Central memory CD8-positive, alpha-beta T cell (primary cell): ENCODE measurements at places on chromosomes 2 and 18.

DNA sequence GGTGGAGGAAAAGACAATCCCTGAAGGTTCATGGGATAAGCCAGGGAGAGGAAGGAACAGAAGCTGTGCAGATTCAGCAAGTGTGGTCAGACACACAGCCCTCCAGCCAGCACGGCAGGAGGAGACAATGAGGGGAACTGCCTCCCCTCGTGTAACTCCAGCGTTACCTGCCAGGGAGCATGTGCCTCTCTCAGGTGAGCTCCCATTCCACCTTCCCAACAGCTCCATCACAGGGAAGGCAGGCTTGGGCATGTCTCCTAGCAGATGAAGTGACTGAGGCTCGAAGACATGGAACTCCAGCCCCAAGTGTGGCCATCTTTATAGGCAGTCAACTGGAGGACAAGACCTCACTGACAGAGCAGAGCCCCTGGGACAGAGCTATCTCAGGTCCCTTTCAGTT is 47.4 kb downstream of the ZBTB7C start:
- no peak for DNase-seq
- no peak overlapping the region for H3K27ac ChIP-seq
- H3K4me3 ChIP-seq = no peak overlapping the region
- H3K36me3 ChIP-seq = no peaks in the 10 kb centered on the region

DNA sequence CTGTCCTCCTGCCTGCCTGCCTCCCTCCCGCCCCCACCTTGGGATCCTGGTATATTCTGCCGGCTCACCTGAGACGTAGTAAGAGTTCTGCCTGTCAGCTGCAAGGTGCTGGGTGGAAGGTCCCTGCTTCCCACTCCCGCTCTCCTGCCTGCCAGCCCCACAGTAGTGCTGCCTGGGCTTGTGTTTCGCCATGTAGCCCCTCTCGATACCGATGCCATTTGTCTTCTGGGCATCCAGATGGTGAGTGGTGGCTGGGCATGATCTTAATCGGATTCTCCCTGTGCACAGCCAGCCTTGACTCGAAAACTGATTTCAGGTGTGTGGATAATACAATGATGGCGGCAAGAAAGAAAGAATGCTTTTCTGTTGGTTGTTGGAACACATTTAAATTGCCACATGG is 184.9 kb downstream of the AGAP1 start:
- peaks cover 2% of the 10 kb centered on the region for H3K36me3 ChIP-seq
- no peak overlapping the region for H3K27ac ChIP-seq
- H3K4me1 ChIP-seq = peaks cover 20% of the 10 kb centered on the region
- no peaks in the 10 kb centered on the region for H3K27me3 ChIP-seq
- DNase-seq = no peak

DNA sequence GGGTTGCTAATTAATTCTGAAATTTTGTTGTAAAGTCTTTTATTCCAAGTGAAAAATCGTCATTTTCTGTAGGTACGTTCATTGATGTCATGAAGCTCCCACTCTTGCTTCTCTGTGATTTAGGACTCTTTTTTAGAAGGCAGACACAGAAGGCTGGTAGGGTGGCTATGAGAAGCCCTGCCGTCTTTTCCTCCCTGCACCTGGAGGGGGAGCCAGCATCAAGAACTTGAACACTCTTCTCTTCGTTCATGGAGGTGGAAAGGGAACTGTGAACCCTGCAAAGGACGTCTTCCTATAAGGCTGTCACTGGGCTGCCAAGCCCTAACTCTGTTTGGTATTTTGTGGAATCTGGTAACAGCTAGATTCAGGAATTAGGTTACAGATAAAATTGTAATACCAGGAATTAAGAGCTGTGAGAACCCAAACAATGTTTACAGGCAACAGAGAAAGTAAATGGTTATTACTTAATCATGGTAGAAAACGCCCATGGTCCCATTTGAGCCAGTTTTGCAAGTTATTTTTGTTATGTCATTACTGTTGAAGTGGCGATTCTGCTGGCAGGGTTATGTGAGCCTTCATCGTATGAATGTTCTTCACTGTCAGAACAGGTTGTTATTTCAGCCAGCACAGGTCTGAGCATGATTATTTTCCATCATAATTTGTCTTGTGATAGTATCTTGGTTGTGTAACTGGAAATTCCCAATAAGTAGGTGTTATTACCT is 112.2 kb downstream of the OSBPL6 start:
- DNase-seq = no peak
- no peaks in the 10 kb centered on the region for H3K4me1 ChIP-seq
- no peak overlapping the region for H3K4me3 ChIP-seq
- peaks cover 38% of the 10 kb centered on the region for H3K27me3 ChIP-seq

DNA sequence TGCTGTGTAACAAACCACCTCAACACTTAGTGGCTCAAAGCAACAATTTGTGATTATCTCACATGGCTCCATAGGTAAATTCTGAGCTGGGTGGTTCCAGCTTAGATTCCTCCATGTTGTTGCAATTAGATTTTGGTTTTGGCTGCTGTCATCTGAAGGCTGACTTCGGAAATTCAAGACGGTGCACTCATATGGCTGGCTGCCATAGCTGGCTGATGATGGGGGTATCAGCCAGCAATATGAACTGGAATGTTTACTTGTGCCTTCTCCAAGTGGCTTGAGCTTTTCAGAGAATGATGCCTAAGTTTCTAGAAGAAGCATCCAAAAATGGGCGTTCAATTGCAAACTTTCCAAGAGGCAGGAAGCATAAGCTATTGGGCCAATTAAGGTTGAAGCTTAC is 213.1 kb downstream of the GCA start:
- DNase-seq = no peak
- H3K36me3 ChIP-seq = no peaks in the 10 kb centered on the region
- H3K27me3 ChIP-seq = no peaks in the 10 kb centered on the region
- H3K4me3 ChIP-seq = no peak overlapping the region

DNA sequence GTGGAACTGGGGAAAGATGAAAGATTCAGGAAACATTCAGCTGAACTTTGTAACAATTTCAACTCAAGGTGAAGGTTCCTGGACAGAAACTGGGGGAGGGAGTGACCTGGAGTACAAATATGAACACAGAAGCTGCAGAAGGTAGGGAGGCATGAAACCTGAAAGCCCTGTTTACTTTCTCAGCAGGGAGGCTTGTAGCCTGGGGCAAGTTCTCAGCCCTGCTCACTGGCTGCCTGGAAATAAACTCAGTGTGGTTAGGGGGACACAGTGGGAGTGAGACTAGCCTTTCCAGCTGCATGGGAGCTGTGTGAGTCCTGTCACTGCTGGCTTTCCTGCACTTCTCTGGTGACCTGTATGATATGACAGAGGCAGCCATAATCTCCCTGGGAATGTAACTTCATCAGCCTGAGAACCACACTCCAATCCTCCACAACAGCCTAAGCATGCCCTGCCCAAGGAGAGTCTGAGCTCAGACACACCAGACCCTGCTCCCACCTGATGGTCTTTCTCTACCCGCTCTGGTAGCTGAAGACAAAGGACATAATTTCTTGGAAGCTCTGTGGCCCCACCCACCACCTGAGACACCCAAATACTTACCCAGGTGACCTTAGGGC is 77.0 kb downstream of the ZSWIM2 start:
- H3K4me3 ChIP-seq = no peak overlapping the region
- no peak overlapping the region for H3K27ac ChIP-seq
- peaks cover 31% of the 10 kb centered on the region for H3K27me3 ChIP-seq
- H3K36me3 ChIP-seq = no peaks in the 10 kb centered on the region

GRCh38 chr2:30368258-30368657 is 78.8 kb upstream of the LCLAT1 start:
- H3K27ac ChIP-seq = no peak overlapping the region
- H3K4me3 ChIP-seq = no peak overlapping the region
- DNase-seq = no peak

- H3K36me3 ChIP-seq = peaks cover 1% of the 10 kb centered on the region
- DNase-seq = no peak
- H3K4me3 ChIP-seq = no peak overlapping the region
- no peak overlapping the region for H3K27ac ChIP-seq
Observed at GRCh38 chr18:13366962-13367892, 148.7 kb downstream of the LDLRAD4 start.

DNA sequence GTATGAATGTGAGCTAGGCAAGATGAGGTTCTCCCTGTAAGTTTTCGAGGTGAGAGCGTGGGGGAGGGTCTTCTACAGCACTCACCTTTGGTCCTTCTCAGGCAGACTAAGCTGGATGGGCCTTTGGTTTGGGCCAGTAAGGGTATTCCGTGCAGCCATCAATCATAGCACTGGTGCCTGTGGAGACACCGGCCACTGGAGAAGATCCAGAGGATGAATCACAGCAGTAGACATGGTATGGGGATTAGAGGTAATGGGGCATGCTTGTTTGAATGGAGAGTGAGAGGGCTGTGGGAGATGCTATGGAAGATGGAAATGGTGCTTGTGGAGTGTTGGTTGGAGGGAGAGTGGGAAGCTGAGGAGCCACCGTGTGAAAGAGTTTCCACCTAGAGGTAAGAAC is 16.1 kb downstream of the MAPRE3 start:
- no peaks in the 10 kb centered on the region for H3K27me3 ChIP-seq
- no peak overlapping the region for H3K27ac ChIP-seq
- no peak for DNase-seq
- no peak overlapping the region for H3K4me3 ChIP-seq
- H3K4me1 ChIP-seq = no peaks in the 10 kb centered on the region

DNA sequence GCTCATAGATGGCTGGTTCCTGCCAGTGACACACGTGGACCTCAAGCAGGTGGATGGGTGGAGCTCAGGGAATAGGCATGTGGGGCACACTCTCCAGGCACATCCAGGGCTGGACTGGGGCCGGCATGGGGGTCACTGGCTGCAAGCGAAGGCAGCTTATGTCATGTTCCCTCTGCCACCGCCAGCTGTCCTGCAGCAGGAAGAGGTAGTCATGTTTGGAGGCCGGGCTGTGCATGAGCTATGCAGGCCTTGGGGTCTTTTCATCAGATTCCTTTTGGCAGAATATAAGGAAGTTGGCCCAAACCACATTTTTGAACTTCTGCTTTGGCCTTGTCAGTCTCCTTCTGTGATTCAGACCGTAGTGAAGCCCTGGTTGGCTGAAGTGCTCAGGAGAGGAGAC is 61.5 kb downstream of the AGAP1 start:
- H3K4me1 ChIP-seq = peaks cover 39% of the 10 kb centered on the region
- no peak overlapping the region for H3K27ac ChIP-seq
- no peak for DNase-seq
- peaks cover 2% of the 10 kb centered on the region for H3K36me3 ChIP-seq

DNA sequence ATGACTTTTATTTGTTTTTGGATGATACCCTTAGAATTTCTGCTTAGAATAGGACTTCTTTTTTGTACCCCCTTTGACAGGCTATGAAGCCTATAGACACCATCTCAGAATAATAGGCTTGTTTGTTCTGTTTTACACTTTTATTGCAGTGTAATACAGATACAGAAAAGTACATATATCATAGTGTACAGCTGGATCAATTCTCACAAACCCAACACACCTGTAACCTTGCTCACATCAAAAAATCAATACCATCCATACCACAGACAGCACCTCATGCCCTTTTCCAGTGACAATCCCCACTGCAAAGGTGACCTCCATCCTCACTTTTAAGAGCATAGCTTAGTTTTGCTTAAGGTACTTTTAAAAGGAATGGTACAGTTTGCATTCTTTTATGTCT is 14.8 kb downstream of the EML6 start:
- no peak overlapping the region for H3K27ac ChIP-seq
- H3K36me3 ChIP-seq = no peaks in the 10 kb centered on the region
- no peaks in the 10 kb centered on the region for H3K4me1 ChIP-seq
- no peaks in the 10 kb centered on the region for H3K27me3 ChIP-seq
